ENCODE measurements at places on chromosomes 13 and 19.
A peak's percentile ranks its signal among the peaks of the same experiment; 100 is the strongest.

GRCh38 chr13:96052656-96053002, 572 bp downstream of the UGGT2 start:
- DNase-seq, result no peak

- DNase-seq, result no peak
Observed at GRCh38 chr13:91242652-91243051, 104.8 kb upstream of the MIR17HG start.

DNA sequence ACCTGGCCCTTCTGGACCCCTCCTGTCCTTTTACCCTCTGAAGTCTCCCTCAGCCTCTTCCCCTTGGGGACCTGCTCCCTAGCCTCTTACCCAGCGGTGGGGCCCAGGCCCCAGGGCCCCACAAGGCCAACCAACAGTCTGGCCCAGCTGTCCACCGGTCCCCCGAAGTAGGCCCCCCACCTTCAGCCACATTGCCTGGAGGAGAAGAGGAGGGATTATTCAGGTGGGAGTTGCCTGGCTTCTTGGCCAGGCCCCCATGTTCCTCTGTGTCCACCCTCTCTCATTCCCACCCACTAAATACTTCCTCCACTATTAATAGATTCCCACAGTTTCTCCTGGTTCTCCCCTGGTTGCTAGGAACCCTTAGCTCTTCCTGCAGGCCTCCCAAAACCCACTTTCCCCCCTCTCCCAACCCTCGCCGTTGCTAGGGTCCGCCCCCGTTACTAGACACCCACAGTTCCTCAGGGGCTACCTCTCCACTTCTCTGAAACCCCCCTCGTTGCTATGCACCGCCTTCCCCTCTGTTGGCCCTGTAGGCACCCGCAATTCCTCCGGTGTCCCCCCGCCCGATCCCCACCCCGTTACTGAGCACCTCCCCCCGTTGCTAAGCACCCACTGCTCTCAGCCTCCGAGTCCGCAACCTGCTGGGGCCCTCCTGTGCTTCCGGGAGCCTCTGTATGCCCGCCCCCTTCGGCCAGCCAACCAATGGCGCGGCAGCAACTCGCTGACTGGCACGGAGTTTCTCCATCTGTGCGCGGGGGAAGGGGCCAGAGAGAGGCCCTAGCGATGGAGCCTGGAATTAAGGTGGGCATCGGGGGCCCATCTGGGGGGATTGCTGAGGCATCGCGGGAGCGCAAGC, 2.0 kb downstream of the COQ8B start:
- DNase-seq, result peak; percentile 73

DNA sequence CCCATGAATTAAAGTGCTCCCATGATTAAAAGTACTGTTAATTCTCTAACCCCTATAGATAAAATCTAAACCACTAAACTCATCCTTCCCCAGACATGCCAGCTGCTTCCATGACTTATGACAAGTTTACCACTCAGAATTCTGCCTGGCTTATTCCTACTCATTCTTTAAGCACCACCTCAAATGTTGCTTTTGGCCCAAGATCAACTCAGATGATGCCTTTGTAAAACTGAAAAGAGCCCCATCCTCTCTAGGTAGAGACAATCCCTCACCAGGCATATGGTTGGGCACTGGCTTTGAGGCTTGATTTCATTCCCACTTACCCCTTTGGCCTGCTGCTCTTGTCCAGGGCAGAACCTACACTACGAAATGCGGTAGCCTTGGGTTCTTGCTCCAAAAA, 250.0 kb downstream of the DNAJC15 start:
- no peak for DNase-seq

GRCh38 chr13:20475927-20476691, 49.5 kb downstream of the CRYL1 start:
- DNase-seq, result no peak

- no peak for DNase-seq
Observed at GRCh38 chr13:106738186-106738678, 170.3 kb upstream of the ARGLU1 start.

DNA sequence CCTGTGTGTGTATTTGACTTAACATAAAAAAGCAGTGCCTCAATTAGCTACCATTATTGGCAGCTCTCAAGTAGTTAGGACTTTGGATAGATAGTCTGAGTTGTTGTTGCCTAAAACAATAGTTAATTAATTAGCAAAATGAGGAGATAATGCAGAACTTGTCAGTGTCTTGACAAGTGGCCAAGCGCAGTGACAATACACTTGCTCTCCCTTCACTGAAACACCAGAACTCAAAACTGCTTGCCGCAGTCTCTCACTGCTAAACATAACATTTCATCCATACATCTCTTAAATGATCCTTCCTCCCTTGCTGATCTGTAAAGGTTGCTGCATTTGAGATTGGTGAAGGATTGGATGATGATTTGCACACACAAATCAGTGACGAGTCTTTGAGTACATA, 61.7 kb downstream of the ARHGAP35 start:
- DNase-seq, result no peak

- DNase-seq, result no peak
Observed at GRCh38 chr13:63438951-63439350, 2023.3 kb upstream of the PCDH20 start.

DNA sequence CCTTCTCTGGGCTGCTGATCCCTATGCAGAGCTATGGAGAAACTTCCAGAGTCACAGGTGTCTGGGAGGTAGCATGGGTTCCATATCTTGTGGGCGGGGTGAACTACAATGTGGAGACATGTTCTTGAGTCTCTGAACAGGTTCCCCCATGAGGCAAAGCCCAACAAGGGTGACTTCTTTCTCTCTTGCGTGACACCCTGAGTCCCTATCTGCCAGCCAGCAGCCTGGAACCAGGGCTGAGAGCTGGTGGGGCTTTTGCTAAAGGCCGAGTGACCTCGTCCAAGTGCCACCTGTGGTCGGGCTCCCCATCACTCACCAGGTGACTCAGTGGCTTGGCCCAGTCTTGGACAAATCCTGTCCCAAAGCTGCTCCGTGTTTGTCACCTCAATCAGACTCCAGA, 88.0 kb upstream of the ZNF536 start:
- no peak for DNase-seq

GRCh38 chr13:84137292-84137691, 255.0 kb upstream of the SLITRK1 start:
- peak; percentile 21 for DNase-seq

DNA sequence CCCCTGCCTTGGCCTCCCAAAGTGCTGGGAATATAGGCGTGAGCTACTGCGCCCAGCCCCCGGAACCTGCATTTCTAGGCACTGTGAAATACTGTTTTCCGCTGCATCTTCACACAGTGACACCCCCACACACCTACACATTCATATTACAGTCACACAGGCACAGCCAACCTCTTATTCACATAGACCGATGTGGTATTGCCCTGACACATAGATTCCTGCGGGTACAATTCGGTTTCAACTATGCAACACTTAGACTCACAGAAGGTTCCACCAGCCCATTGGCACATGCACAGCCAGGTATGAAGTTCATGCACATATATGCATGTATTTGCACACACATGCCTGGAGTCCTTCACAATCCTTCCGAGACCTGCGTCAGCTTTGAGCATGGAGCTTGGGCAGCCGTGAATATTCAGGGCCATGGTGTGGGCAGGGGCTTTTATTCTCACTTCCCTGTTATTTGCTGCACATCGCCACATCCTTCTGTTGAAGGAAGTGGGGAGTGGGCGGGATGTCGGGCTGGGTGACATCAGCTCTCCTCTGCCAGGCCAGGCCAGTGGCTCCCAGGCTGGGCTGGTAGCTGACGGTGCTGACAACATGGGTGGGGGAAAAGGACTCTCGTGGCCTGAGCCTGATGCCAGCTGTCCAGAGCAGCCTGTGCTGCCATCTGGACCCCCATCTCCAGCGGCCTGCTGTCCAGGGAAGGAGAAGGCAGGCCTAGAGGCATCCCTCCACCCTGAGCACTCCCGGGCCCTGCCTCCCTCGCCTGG, 5.4 kb upstream of the CDC37 start:
- DNase-seq, result no peak

DNA sequence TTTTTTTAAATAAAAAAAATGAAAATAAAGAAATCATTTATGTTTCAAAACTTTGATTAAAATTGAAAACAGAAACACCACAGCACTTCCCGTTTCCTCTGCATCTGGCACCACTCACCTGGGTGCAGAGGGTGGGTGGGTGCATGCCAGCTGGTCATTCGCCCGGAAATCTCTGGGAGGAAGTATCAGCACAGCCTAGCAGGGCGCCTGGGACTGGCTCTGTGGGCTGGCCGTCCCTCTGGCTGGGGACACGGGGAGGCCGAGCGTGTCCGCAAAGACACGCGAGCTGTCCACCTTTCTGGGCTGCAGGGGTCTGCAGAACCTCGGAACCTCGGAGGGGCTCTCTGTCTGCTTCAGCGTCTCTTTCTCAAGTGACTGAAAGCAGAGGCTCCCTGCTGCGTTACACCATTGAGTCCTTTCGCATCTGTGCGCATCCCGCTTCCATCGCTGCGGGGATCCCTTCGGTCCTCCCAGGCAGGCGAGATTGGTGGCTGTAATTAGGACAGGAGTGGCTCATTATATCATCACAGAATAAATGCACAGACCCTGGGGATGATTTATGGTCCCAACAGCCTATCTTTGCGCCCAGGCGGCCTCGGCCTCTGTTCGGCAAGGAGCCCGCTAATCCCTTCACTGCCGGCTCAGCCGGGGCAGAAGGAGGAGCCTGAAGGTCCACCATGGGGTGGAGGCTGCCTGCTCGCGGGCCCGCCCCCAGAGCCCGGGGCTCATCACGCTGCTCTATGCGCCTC, 17.2 kb downstream of the CRTC1 start:
- peak; percentile 46 for DNase-seq
